Uterus (tissue), 4 donors: ENCODE measurements at places on chromosomes 13 and 19. TPM values are rescaled to one million over a fixed set of nuclear protein-coding genes. Genes with fewer than 3 reads are reported as not detected.

The PLK5 gene
- 0.21 TPM for total RNA-seq

DNA sequence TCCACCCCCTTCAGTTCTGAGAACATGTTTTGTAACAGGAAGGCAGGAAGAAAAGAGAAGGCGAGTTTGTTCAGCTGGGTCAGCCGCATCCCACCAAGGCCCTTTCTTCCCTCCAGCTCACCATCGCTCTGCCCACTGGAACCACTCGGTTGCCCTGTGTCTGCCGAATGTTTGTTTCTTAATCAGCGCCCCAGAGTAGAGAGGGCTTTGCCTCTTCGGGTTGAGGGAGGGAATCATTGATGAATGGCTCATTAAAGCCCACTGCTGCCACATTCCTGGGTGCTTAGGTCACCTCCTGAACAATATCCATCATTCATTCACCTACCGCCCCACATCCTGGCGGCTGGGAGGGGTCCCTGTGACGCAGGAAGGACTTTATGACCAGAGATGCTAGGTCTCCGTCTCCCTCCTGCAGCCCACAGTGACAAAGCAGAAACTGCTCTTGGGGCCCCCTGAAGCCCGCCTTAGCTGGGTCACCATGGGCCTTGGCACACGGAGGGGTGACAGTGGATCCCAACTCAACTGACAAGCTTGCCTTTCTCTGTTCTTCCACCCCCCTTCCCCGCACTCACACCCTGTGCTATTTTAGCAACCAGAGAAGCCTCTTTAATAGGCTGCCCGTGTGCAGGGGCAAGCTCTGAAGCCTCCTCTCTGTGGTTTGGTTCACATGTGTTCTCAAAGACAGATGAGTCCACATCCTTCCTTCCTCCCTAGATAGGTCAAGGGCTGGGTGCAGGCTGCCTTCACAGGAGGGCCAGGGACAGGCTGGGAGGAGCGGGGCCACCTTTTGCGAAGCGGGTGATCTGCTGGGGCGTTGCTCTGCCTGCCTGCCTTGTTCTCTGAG lies 46.2 kb downstream of the ACTN4 start:
- no peaks in the 10 kb centered on the region for H3K36me3 ChIP-seq
- peak overlapping the region; percentile 95 for H3K27ac ChIP-seq
- H3K4me3 ChIP-seq: no peak overlapping the region
- DNase-seq: no peak
- H3K27me3 ChIP-seq: no peaks in the 10 kb centered on the region
- H3K4me1 ChIP-seq: peaks cover 36% of the 10 kb centered on the region

The ERICH6B gene
- not detected for total RNA-seq

- H3K4me1 ChIP-seq: no peaks in the 10 kb centered on the region
- no peak overlapping the region for H3K27ac ChIP-seq
- peaks cover 47% of the 10 kb centered on the region for H3K27me3 ChIP-seq
- no peak overlapping the region for H3K4me3 ChIP-seq
- no peak for DNase-seq
Measured at GRCh38 chr19:1777149-1777548, 23.8 kb downstream of the ONECUT3 start.

DNA sequence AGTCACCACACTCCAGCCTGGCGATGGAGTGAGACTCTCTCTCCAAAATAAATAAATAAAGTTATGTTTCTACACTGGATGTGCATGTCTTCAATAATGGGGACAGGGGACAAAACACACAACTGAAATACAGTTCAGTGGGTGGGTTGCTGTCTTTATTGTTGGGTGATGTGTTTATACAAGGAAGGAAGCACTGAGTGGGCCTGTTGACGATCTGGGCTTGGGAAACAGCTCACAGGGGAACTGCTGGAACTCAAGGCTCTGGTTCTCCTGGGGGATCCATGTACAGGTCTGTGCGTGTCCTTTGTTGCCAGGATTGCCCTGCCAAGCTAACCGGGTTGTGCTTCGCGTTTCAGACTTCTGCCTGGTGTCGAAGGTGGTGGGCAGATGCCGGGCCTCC lies 18.9 kb downstream of the SPINT2 start:
- no peak for DNase-seq
- no peaks in the 10 kb centered on the region for H3K4me1 ChIP-seq
- no peak overlapping the region for H3K4me3 ChIP-seq

The LGALS4 gene
- 4.7 TPM for total RNA-seq

GRCh38 chr13:57631596-57632275 lies at the start of gene PCDH17:
Gene PCDH17, plus strand, starts transcription at chr13:57631744. Its CDS starts 803 bp downstream, at chr13:57632547.
- no peaks in the 10 kb centered on the region for H3K4me1 ChIP-seq
- H3K27ac ChIP-seq: peak within 1 kb of the TSS; percentile 71

The GPR180 gene
- total RNA-seq: 24.9 TPM

- H3K27ac ChIP-seq: peak overlapping the region; percentile 8
- peak; percentile 72 for DNase-seq
- H3K36me3 ChIP-seq: no peaks in the 10 kb centered on the region
Measured at GRCh38 chr19:38634757-38635482, 12.5 kb upstream of the ACTN4 start.

The ZNF677 gene
- 12.9 TPM for total RNA-seq

The FGF21 gene
- total RNA-seq: not detected

DNA sequence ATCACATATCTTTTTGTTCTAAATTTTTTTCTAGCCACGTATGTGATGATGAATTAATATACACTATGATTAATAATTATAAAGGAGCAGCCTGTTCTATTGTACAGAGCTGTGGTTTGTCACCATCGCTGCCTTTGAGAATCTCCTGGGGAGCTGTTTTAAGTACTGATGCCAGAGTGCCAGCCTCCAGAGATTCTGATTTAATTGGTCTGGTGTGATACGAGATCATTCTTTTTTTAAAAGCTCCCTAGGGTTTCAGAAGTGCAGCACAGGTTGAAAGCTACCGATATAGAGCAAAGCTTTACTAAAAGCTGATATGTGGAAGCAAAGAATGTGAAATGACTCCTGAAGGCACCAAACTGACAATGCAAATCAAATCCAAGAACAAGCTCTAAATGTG lies 314.7 kb downstream of the ITGBL1 start:
- H3K4me1 ChIP-seq: no peaks in the 10 kb centered on the region
- no peaks in the 10 kb centered on the region for H3K36me3 ChIP-seq
- H3K27me3 ChIP-seq: no peaks in the 10 kb centered on the region
- H3K27ac ChIP-seq: no peak overlapping the region
- H3K4me3 ChIP-seq: no peak overlapping the region

GRCh38 chr13:82688400-82688994 lies 1193.8 kb downstream of the SLITRK1 start:
- peak overlapping the region; percentile 18 for H3K4me3 ChIP-seq
- no peak for DNase-seq

DNA sequence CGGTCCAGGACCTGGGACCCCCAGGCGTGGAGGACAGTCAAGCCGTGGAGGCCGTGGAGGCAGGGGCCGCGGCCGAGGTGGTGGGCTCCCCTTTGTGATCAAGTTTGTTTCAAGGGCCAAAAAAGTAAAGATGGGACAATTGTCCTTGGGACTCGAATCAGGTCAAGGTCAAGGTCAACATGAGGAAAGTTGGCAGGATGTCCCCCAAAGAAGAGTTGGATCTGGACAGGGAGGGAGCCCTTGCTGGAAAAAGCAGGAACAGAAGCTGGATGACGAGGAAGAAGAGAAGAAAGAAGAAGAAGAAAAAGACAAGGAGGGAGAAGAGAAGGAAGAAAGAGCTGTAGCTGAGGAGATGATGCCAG lies 2.3 kb downstream of the KMT2B start:
- no peak overlapping the region for H3K27ac ChIP-seq
- H3K4me3 ChIP-seq: no peak overlapping the region
- no peaks in the 10 kb centered on the region for H3K36me3 ChIP-seq
- peaks cover 10% of the 10 kb centered on the region for H3K4me1 ChIP-seq
- no peak for DNase-seq
